Activated CD4-positive, alpha-beta T cell treated with anti-CD3 and anti-CD28 coated beads, Interleukin-10, Interleukin-2, amounts not matched to agents 100 ng/mL and 50 ng/mL, durations not matched to agents 16 hours and 8 hours (primary cell): ENCODE measurements at places on chromosomes 11 and 22.

GRCh38 chr22:19448076-19448607, 631 bp upstream of the C22orf39 start:
- peak; percentile 42 for DNase-seq

DNA sequence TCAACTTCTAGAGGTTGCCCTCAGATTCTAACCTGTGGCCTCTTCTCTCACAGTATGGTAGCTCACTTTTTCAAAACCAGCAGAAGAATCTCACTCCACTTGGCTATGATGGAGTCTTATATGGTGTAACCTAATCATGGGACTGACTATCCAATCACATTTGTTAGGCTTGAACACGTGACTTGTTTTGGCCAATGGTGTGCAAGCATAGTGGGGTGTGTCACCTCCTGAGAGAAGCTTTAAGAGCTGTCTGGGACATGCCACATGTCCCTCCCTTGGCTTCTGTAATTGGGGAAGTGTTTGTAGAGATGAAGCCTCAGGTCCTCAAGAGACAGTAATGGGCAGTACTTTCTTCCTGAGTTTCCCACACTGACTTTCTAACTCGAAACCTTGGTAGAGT, 12.8 kb upstream of the SMIM38 start:
- no peak for DNase-seq

- DNase-seq: no peak
Measured at GRCh38 chr11:117302228-117302627, 11.1 kb downstream of the BACE1-AS start.

GRCh38 chr11:30698425-30698824, 112.3 kb upstream of the MPPED2 start:
- DNase-seq: no peak

GRCh38 chr22:41576877-41577276, 12.8 kb downstream of the PMM1 start:
- peak; percentile 49 for DNase-seq

GRCh38 chr11:19719960-19720359, 7.3 kb downstream of the NAV2 start:
- DNase-seq: no peak

DNA sequence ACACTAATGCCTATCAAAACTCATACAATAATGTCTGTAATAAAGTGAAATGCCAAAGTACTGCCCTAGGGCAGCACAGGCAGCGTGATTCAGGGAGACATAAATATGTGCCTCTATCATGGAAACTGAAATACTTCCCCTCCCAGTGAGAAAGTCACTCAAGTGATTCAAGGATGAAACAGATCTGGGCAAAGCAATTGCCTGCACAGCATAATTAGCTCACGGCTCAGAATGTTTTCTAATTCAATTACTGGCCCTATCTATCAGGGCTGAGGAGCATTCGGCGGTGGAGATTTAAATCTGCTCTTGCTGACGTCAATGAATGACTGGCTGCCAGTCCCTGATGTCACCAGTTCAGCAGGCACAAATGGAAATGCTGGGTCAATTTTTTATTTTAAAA, 27.7 kb upstream of the PPP2R1B start:
- DNase-seq: no peak

- DNase-seq: no peak
Measured at GRCh38 chr11:20654038-20654437, 15.3 kb upstream of the NELL1 start.
